ENCODE measurements at places on chromosomes 16 and 17.

- no peak for DNase-seq
Measured at GRCh38 chr17:76598004-76598439, 12.4 kb upstream of the ST6GALNAC2 start.

GRCh38 chr16:52932321-52932720 lies 120.4 kb downstream of the CHD9NB start:
- DNase-seq, result no peak

GRCh38 chr16:58098207-58099096 lies 30.7 kb downstream of the CFAP20 start:
- DNase-seq, result no peak

- DNase-seq, result no peak
Measured at GRCh38 chr16:12557786-12558185, 245.9 kb downstream of the CPPED1 start.

DNA sequence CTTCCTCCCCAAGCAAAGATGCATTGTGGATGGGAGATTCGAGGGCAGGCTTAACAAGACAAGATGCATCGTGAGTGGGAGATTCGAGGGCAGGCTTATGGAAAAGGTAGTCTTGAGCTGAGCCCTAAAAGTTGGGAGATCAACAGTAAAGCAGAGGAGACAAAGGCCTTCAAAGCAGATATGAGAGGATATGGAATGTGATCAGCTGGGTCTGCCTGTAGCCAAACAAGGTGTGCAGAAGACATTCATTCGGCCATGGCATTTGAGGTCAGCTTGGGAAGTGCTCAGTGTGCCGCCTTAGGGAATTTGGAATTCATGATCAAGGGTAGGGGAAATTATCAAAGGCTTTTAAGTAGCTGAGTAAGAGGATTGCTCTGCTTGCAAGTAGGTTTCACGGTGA lies 39.5 kb downstream of the DNAH9 start:
- no peak for DNase-seq

GRCh38 chr16:71492786-71493185 lies 3.7 kb upstream of the ZNF19 start:
- no peak for DNase-seq

DNA sequence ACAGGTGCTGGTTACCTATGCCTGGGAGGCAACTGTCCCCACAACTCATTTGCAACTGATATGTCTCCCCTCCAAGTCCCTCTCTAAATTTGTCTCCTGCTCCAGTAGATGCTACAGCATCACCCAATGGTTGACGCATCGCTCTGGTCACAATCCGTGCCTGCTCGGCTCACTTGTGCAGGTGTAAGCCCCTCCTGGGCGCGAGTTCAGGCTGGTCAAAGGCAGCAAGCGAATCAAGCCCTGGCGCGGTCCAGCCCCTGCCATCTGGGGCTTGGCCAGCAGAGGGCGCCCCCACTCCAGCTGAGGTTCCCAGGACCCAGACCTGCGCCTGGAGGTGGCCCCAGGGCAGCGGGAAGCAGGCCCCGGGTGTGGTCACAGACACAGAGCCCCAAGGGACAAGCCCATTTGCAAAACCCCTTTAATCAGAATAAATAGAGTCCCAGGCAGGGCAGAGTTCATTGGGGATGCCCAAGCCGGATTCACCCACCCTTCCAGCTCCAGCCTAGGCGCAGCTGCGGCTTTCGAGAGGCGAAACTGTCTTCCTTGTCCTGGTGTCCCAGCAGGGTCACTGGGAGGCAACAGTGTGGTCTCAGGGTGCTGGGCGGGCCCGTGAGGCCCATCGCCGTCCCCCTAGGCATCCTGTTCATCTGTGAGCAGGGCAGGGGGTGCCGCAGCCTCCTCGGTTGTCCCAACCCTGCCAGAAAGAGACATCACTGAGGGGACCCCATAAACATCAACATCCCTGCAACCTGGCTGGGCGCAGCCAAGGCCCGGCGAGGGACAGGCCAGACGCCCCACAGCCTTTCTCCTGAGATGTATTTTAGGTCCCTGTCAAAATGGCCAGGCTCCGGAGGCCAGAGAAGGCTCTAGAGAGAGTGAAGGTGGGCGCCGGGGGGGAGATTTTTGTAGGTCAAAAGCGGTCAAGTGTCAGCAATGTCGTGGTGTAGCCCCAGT lies 15.8 kb downstream of the TMC6 start:
- DNase-seq, result peak; percentile 66

DNA sequence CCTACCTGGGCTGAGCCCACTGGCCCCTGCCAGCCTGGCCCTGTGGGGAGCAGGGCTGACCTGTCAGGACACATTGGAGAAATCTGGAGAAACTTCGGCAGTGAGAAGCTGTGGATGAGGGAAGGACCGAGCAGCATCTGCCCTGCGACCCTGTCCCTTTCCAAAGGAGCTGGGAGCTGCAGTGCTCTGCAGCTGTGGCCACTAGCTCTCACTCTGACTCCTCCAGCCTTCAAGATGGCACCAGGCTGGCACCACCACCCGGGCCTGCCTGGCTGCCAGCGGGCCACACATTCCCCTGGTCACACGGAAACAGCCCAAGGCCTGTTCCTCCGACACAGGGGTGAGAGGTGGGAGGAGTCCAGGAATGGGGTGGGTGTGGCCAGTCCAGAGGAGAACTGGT lies 30.1 kb downstream of the CD300LG start:
- DNase-seq, result no peak

DNA sequence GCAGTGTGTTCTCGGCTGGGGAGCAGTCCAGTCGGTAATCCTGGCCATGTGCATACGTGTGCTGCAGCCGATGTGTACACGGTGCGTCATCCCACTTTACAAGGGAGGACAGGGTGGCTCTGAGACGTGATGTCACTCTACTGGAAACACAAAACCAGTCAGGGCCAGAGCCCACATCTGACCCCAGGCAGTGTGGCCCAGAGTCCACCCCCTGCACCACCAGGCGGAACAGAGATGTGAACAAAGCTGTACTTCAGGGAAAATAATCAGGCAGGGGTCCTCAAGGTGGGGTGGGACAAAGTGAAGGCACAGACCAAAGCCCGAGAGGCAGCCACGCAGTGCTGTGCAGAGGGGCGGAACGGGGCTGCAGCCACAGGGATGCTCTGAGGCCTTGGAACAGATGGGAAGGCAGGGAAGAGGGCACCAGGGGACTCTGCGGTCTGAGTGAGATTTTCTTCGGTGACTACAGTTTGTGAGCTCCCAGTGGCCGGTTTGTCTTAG lies 181.5 kb downstream of the ZNF423 start:
- DNase-seq, result no peak

DNA sequence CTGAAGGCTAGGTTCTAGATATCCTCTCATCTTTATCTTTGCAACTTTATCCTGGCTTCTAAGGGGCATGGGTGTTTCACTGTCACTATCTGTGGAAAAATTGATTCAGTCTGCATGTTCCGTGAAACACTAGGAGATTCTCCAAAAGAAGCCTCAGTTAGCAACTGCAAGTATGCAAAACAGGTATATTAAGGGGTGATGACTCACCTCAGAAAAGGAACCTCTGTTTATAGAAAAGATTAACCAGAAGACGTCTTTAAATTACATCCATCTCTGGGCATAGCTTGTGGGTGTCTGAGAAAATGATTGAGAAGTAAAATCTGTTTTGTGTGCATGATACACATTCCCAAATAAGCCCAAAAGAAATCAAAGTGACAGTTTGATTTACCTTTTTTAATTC lies 353.8 kb upstream of the HSBP1 start:
- DNase-seq, result no peak

- peak; percentile 82 for DNase-seq
Measured at GRCh38 chr17:43673516-43674323, 12.0 kb upstream of the MEOX1 start.

DNA sequence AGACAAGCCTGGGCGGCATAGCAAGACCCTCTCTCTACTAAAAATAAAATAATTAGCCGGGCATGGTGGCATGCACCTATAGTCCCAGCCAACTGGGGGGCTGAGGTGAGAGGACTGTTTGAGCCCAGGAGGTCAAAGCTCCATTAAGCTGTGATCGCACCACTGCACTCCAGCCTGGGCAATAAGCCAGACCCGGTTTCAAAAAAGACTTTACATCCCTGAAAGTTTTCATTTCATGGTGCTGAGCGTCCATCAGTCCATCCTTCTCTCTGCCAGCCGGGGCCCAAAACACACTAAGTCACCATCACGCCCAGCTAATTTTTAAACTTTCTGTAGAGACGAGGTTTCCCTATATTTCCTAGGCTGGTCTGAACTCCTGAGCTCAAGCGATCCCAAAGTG lies 10.6 kb downstream of the RAB40B start:
- no peak for DNase-seq

- DNase-seq, result peak; percentile 68
Measured at GRCh38 chr17:64773836-64774761, 112.0 kb upstream of the SMURF2 start.

GRCh38 chr16:8493972-8494371 lies 96.3 kb downstream of the TMEM114 start:
- DNase-seq, result no peak

- DNase-seq, result no peak
Measured at GRCh38 chr17:32993977-32994376, 2.3 kb downstream of the SPACA3 start.

DNA sequence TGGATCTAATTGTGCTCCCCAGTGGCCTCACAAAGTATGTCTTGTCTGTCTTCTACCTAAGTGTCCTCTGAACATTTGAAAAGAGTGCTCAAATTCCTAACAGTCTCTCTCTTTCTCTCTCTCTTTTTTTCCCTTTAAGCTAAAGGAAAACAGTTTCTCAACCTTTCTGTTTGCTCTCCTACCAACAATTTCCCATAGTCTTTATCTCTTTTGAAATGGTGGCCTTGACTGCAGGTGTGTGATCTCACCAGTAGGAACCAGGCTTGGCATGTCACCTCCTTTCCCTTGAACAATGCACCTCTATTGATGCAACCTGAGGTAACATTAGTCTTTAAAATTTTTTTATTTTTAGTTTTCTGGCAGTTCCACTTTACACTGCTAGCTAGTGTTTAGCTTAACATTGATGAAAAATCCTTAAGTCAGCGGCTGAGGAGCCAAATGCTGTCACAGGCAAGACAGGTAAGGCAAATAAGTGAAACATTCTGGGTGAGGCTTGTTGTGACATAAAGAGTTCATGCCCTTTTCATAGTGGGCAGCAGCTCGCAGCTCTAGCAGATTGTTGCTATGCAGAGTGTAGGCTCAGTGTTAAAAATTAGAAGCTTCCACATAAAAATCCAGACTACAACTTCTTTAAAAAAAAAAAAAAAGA lies 273.4 kb downstream of the HAPSTR1 start:
- DNase-seq, result no peak

- no peak for DNase-seq
Measured at GRCh38 chr16:11202260-11203091, 53.5 kb downstream of the SOCS1 start.

- DNase-seq, result no peak
Measured at GRCh38 chr17:15469260-15469659, 1.8 kb upstream of the CDRT4 start.

DNA sequence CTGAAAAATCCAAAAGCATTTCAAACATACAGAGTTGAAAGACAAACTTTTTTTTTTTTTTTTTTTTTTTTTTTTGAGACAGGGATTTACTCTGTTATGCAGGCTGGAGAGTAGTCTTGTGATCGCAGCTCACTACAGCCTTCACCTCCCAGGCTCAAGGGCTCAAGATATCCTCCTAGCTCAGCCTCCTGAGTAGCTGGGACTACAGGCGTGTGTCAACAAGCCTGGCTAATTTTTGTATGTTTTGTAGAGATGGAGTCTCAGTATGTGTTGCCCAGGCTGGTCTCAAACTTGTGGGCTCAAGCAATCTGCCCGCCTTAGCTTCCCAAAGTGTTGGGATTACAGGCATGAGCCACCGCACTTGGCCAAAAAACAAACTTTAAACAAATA lies 64.2 kb upstream of the KIFC3 start:
- no peak for DNase-seq

- DNase-seq, result no peak
Measured at GRCh38 chr17:63438092-63439051, 7.7 kb downstream of the CYB561 start.

GRCh38 chr16:20866801-20867200 lies 33.4 kb downstream of the DCUN1D3 start:
- peak; percentile 28 for DNase-seq

DNA sequence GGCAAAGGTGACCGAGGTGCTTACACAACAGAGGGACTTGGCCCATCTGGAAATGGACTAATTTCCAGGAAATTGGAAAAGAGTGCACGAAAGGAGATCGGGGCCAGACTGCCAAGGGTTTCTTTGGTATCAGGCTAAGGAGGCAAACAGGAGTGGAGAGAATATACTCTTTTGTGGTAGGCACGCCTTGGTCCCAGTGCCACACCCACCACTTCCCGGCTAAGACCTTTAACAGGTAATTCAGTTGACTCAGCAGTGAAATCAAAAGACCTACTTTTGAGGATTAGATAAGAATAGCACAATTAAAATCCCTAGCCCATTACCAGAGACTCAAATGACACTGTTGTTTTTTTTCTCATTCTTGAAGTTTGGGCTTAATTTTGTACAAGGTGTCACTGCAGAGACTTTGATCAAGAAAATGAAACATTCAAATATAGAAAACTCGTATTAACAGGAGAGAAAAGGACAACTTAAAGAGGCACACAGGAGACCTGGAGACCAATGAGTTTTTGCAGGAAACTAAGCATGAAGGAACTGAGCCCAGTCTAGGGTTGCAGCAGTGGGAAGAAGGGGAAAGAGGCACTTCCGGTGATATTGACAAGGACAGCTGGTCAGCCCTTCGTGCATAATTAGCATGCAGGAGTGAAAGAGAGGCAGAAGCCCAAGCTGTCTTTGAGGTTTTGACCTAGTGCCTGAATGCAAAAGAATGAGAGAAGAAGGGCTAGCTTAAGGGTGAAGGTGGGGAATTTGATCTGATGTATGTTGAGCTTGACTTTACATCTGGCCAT lies 265.5 kb upstream of the CCL2 start:
- no peak for DNase-seq

DNA sequence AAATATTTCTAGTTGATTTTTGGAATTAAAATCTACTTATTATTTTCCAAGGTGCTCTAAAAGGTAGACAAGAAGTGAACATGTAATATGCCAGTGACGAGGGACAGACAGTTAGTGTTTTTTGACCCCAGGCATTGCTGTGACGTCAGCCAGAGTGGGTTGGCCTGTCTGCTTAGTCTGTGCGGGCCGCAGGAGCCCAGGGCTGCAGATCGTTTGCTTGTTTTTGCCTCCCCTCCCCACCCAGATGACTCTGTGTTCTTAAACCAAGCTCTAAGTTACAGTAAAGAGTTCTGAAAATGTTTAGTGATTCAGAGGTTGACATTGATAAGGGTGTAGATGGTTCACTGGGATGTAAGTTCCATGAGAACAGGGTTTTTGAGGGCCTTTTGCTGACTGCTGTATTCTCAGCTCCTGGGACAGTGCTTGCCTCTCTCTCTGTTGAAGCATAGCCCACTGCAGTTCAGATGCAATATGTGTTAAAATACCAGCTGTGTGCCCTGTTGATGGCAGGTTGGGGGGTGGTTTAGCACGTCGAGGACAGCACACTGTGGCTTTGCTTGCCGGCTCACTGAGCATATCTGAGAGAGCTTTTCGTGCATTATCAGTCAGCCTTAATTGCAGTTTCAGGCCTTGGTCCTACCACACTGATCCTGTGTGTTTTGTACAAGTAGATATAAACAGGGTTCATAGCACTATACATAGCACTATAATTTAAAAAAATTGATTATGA lies 64.8 kb downstream of the SEC14L1 start:
- no peak for DNase-seq

DNA sequence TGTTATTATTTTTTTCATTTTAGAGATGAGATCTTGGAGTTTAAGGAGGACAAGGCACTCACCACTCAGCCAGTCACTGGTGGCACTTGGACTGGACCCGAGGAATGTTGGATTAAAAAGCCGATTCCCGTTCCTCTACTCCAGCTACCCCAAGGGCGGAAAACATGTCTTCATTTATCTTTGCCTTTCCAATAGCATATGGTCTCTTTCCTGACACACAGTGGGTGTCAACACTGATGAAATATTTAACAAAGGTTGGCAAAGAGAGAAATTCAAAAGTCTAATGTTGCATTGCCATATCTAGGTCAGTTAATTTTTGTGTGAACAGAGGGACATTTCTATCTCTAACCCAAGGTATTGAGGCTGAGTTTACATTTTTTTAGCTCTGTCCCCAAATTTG lies 459.7 kb downstream of the RBFOX1 start:
- no peak for DNase-seq
